ENCODE measurements at places on chromosomes 7 and 10. TPM values are rescaled to one million over a fixed set of nuclear protein-coding genes. Genes with fewer than 3 reads are reported as not detected.

The PNLIP gene
- not detected for total RNA-seq

The VENTX gene
- not detected for total RNA-seq

The OAT gene
- total RNA-seq = 47.1 TPM

DNA sequence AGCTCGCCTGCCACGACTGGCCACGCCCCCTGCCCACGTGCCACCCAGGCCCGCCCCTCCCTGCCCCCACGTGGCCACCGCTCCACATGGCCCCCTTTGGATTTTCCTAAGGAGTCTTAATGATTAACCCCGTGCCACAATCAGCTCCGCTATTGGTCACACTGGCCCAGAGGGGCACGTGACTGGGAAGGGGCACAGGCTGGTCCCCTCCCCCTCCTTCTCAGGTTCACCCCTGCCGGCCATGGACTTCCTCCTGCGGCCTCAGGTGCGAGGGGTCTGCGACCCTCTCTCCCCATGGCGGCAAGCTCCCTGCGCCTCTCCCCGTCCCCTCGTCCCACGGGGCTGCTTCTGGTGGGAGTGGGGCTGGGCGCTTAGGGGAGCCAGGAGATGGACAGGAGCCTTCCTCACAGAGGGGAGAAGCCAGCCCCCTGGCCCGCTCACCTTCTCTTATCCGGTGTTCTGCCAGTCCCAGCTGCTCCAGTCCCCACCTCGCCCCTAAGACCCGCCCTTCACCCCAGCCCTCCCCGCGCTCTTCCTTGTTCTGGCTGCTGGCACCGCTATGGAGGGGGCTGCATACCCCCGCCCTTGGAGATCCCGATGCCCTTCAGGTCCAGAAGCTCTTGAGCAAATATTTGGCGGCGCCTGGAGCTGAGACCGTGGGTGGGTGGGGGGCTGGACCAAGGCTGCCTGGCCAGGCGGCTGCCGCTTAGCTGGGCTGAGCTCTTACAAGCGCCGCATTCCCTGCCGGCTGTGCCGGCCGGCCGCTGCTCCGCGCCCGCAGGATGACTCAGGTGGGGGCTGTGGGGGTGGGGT, 3.2 kb downstream of the SLC4A2 start:
- H3K27me3 ChIP-seq = no peaks in the 10 kb centered on the region

GRCh38 chr10:47332946-47333345, 10.7 kb downstream of the GDF2 start:
- H3K4me3 ChIP-seq = no peak overlapping the region
- no peak overlapping the region for H3K27ac ChIP-seq
- no peaks in the 10 kb centered on the region for H3K27me3 ChIP-seq
- no peaks in the 10 kb centered on the region for H3K4me1 ChIP-seq

The RPEL1 gene
- total RNA-seq = not detected

The TBC1D12 gene
- 0.33 TPM for total RNA-seq

The RELN gene
- not detected for total RNA-seq

- H3K36me3 ChIP-seq = no peaks in the 10 kb centered on the region
- H3K27ac ChIP-seq = no peak overlapping the region
- no peak overlapping the region for H3K4me3 ChIP-seq
- no peaks in the 10 kb centered on the region for H3K4me1 ChIP-seq
These were observed 192.3 kb downstream of the EVX1 start for GRCh38 chr7:27434756-27435400.

The NUTM2E gene
- not detected for total RNA-seq

DNA sequence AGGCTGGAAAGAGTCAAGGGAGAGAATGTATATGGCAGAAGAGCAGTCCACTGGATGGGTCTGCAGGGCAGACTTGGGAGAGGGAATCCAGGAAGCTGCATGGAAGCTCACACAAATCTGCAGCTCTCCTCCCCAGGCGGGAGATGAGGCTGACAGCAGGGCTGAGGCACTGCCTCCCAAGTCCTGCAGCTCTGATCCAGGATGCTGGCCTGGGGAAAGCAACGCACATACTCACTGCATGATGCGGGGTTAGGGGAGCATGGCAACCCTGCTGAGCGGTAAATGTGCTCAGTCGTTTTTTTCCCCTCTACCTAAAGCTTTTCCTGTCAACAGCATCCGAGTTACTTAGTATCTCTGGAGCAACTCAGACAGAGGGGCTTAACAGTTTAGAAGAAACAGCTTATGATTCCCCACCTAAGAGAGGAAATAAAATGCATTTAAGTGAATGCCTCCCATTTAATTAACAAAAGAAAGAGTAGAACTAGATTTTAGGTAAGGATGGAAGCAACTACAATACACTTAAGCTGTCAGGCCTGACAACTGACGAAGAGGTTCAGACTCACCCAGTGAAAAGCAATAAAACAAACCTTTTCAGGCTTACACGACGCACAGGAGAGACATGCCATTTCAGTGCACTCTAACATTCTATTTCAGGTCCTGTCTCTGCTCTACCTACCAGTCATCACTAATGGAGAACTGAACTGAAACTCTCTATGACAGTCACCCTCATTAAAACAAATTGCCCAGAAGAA, 37.0 kb downstream of the CHCHD3 start:
- peaks cover 35% of the 10 kb centered on the region for H3K36me3 ChIP-seq
- peaks cover 8% of the 10 kb centered on the region for H3K4me1 ChIP-seq
- no peaks in the 10 kb centered on the region for H3K27me3 ChIP-seq
- no peak for DNase-seq

- peaks cover 3% of the 10 kb centered on the region for H3K36me3 ChIP-seq
- peak overlapping the region; percentile 62 for H3K27ac ChIP-seq
- no peak overlapping the region for H3K4me3 ChIP-seq
- no peak for DNase-seq
- H3K4me1 ChIP-seq = peaks cover 50% of the 10 kb centered on the region
These were observed 107.4 kb downstream of the UBE2H start for GRCh38 chr7:129845178-129845971.

DNA sequence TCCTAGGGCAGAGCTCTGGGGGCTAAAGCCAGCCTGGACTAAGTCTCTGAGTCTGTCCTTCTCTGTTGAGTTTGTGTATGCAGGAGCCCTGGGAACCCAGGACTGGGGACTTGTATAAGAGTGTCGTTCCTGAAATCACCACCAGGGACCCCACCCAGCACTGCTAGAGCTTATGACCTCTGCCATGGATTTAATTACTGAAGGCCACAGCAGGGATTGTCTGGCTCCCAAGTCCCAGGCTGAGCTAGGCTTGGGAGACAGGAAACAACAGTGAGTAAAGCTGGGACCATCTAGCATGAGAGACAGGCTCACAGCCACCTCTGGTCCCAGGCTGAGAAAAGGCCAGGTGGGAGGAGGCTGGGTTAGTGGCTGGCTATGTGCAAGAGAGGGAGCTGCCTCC, 1.4 kb upstream of the TSPAN15 start:
- no peak overlapping the region for H3K27ac ChIP-seq
- no peaks in the 10 kb centered on the region for H3K36me3 ChIP-seq
- H3K4me1 ChIP-seq = peaks cover 5% of the 10 kb centered on the region
- peaks cover 12% of the 10 kb centered on the region for H3K27me3 ChIP-seq
- DNase-seq = peak; percentile 21

The FXYD4 gene
- total RNA-seq = not detected

DNA sequence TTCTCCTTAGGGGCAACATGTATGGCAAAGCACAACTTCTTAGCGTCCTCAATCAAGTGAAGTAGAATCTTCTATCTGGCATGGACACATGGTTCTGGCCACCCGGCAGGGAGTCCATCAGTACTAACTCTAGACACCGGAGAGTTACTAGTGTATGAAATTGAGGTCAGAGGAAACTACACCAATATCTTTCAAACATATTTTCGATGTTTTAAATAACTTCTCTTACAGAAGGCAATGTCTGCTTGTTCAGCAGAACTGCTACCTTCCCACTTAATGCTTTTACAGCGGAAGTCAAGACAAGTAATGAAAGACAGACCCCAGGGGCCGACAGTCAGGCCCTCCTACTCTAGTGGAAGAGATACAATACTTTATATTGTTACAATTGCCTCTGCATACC, 89.9 kb downstream of the RNF216 start:
- H3K27me3 ChIP-seq = no peaks in the 10 kb centered on the region
- peak overlapping the region; percentile 95 for H3K27ac ChIP-seq
- peaks cover 62% of the 10 kb centered on the region for H3K36me3 ChIP-seq
- peaks cover 96% of the 10 kb centered on the region for H3K4me1 ChIP-seq
- no peak for DNase-seq

The BLOC1S2 gene
- total RNA-seq = 62.6 TPM

DNA sequence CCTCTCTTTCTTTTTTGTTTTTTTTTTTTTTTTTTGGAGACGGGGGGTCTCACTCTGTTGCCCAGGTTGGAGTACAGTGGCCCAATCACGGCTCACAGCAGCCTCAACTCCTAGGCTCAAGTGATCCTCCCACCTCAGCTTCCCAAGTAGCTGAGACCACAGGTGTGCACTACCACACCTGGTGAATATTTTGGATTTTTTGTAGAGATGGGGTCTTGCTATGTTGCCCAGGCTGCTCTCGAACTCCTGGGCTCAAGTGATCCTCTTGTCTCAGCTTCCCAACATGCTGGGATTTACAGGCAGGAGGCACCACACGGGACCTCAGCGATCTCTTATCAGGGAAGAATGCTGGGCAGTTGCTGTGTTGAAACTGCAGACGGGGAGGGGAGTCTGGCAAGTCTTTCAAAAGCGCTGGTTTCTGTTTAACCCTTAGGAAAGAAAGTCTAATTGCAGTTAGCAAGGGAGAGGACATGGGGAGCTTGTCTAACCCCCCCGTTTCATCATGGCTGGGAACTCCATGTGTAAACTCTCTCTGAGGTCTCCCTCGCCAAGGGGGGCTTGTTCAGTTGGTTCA, 39.6 kb upstream of the LMTK2 start:
- H3K36me3 ChIP-seq = no peaks in the 10 kb centered on the region
- H3K4me3 ChIP-seq = no peak overlapping the region
- peaks cover 16% of the 10 kb centered on the region for H3K27me3 ChIP-seq
- DNase-seq = no peak

The PRSS2 gene
- not detected for total RNA-seq

GRCh38 chr10:36943544-36943943, 181.9 kb upstream of the ANKRD30A start:
- no peaks in the 10 kb centered on the region for H3K36me3 ChIP-seq
- no peaks in the 10 kb centered on the region for H3K27me3 ChIP-seq
- DNase-seq = no peak
- H3K27ac ChIP-seq = no peak overlapping the region
- no peak overlapping the region for H3K4me3 ChIP-seq
- no peaks in the 10 kb centered on the region for H3K4me1 ChIP-seq

DNA sequence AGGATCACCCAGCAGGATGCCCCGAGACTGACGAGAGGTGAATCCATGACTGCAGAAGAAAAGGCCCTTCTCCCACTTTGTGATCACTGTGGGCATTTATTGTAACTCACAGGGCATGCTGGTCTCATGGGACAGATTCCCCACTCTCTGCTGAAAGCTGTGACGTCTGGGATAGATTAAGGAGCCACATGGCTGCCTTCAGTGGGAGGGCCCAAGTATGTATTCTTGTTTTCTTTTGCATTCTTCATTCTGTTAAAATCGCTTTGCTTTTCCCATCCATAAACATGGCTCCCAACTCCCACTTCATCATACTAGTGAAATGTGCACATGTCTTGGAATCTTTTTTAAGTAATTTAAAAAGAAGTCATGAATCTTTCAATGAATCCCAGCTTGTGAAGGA, 67.2 kb downstream of the FAM107B start:
- peaks cover 2% of the 10 kb centered on the region for H3K4me1 ChIP-seq
- H3K27ac ChIP-seq = no peak overlapping the region
- H3K4me3 ChIP-seq = no peak overlapping the region
- H3K36me3 ChIP-seq = no peaks in the 10 kb centered on the region

DNA sequence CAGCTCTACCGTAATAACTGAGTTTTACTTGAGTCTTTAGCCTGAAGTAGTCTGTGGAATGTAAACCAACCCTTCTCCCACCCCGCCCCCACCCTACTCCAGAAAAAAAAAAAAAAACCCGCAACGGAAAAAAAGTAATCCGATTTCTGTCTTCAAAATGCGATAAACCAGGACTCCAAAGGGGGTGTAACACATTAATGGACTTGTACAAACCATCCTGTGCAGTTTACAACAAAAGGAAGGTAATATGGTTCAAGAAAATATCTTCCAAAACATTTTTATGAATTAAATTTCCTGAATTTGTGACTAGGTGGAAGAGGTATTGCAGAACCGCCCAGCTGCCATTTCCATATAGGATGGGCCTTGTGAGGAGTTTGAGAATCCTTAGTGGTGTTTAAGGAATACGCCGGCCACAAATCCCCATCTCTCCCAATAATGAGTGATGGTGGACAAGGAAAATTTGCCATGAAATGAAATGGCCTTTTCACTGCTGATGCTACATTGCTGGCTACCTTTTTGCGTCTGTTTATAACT, 10.6 kb downstream of the SKIDA1 start:
- peaks cover 92% of the 10 kb centered on the region for H3K27me3 ChIP-seq
- H3K27ac ChIP-seq = no peak overlapping the region
- peaks cover 3% of the 10 kb centered on the region for H3K36me3 ChIP-seq
- DNase-seq = no peak
- H3K4me3 ChIP-seq = no peak overlapping the region

DNA sequence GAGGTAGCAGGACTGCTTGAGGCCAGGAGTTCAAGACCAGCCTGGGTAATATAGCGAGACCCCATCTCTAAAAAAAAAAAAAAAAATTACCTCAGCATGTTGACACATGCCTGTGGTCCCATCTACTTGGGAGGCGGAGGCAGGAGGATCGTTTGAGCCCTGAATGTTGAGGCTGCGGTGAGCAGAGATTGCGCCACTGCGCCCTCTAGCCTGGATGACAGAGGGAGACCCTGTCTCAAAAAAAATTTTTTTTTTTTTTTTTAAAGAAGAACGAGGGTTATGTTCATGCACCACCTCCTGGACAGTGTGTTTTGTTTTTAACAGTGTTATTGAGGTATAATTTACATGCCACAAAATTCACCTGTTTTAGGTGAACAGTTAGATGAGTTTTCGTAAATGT, 51.1 kb upstream of the SEPHS1 start:
- no peak overlapping the region for H3K4me3 ChIP-seq
- H3K27ac ChIP-seq = no peak overlapping the region
- no peak for DNase-seq
- H3K4me1 ChIP-seq = no peaks in the 10 kb centered on the region
- peaks cover 4% of the 10 kb centered on the region for H3K27me3 ChIP-seq
- H3K36me3 ChIP-seq = no peaks in the 10 kb centered on the region

DNA sequence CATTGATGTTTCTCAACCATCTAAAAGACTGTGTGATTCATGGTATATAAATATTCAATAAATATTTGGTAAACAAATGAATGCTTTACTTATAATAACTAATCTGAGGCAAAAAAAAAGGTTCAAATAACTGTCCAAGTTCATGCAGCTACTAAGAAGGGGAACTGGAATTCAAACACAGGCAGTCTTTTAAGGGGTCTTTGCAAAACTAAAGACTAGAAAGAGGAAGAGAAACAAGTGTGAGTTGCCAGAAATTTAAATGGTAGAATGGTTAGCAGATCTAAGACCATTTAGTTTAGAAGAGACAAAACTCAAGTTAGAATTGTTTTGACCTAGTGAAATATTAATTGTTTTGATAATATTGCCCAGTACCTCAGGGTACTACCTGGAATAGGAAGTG, 642.0 kb upstream of the LRRN3 start:
- H3K4me1 ChIP-seq = no peaks in the 10 kb centered on the region
- H3K36me3 ChIP-seq = no peaks in the 10 kb centered on the region
- H3K4me3 ChIP-seq = no peak overlapping the region
- no peak overlapping the region for H3K27ac ChIP-seq
- DNase-seq = no peak

- DNase-seq = no peak
- H3K36me3 ChIP-seq = no peaks in the 10 kb centered on the region
- H3K27me3 ChIP-seq = peaks cover 3% of the 10 kb centered on the region
These were observed 140.5 kb downstream of the PTPRN2 start for GRCh38 chr7:158447151-158447505.

- peaks cover 5% of the 10 kb centered on the region for H3K27me3 ChIP-seq
- H3K27ac ChIP-seq = no peak overlapping the region
- no peak overlapping the region for H3K4me3 ChIP-seq
These were observed 573.9 kb downstream of the TCERG1L start for GRCh38 chr10:130737621-130738020.
